Inflammatory macrophage treated with lipopolysaccharide for 4 hours (primary cell): ENCODE measurements at places on chromosomes 5 and 9.

GRCh38 chr5:38692781-38693527 lies 136.5 kb upstream of the LIFR start:
- no peak for DNase-seq

DNA sequence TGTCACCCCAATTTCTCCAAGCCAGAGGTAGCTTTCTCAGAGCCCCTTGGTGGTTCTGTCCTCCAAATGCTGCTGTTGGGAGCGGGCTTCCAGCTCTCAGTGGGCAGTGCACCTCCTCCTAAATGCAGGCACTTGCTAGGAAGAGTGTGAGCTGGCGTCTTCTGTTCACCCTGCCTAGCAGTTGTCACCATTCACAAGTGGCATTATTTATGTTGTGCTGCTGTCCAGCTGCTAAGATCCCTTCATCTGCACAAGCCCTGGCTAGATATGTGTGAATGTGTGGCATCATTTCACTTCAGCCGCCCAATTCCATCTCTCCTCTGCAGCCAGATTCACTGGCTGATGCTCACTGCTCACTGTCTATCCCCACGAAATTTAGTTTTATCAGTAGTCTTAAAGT lies 43.7 kb downstream of the SLC36A1 start:
- DNase-seq: no peak

DNA sequence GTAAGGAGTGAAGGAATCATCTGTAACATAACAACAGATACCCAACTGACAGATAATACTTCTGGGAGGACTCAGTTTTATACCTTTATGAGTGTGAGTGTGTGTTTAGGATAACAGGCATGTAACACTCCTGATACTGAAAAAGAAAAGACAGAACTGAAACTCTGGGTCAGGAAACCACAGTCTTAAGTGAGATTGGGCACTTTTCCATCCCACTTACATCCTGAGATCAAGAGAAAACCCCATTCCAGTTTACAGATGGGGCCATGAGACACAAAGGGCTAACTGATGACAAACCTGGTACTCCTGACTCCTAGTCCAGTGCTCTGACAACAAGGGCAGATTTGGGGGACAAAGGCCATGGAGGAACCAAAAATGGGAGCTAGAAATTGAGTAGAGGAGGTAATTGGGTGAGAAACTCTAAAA lies 18.0 kb downstream of the IL5 start:
- peak; percentile 49 for DNase-seq

- DNase-seq: no peak
These were observed 373.6 kb upstream of the SGCD start for GRCh38 chr5:155953335-155953734.

DNA sequence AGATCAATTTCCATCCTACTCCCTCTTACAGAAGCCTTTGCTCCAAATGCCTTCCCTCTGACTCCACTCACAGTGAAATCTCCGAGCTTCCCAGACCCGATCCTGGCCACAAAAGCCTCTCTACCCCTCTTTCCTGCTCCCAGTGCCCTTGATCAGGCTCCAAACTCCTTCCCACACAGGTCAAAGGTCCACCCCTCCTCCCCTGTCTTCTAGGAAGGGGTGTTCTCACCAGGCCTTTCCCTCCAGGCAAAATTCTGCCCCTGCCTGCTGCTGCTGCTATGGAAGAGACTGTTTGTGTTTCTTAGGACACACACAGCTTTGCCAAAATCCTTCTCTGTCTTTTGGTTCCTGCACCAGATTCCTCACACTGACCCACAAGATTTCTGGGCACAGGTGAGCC lies 85.8 kb upstream of the ALDH1A1 start:
- no peak for DNase-seq

DNA sequence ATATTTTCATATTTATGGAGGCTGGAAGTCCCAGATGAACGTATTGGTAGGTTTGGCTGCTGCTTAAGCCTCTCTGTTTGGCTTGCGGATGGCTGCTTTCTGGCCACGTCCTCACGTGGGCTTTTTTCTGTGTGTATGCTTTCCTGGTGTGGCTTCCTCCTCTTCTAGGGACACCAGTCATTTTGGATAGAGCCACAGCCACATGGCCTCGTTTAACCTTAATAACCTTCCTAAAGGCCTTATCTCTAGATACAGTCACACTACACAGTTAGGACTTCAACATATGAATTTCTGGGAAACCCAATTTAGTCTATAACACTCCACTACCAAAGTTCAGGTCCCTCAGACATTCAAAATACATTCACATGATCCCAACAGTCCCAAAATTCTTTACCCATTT lies 26.9 kb downstream of the NUTM2F start:
- DNase-seq: no peak

DNA sequence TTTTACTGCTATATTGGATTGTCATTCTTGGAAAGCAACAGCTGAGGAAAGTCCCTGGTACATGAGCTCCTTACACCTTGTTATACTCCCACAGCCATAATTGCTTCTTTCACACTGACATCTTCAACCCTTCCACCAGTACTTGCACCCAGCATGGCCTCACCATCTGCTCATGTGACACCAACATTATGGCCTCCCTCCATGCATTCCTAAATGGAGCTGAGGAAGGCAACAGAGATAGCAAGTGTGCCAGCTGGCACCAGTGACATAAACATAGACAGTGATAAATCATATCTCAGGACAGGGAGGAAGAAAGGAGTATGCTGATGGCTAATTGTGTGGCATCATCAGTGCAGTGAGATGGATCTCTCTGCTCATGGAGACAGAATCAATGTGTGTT lies 119.5 kb downstream of the BAAT start:
- no peak for DNase-seq

DNA sequence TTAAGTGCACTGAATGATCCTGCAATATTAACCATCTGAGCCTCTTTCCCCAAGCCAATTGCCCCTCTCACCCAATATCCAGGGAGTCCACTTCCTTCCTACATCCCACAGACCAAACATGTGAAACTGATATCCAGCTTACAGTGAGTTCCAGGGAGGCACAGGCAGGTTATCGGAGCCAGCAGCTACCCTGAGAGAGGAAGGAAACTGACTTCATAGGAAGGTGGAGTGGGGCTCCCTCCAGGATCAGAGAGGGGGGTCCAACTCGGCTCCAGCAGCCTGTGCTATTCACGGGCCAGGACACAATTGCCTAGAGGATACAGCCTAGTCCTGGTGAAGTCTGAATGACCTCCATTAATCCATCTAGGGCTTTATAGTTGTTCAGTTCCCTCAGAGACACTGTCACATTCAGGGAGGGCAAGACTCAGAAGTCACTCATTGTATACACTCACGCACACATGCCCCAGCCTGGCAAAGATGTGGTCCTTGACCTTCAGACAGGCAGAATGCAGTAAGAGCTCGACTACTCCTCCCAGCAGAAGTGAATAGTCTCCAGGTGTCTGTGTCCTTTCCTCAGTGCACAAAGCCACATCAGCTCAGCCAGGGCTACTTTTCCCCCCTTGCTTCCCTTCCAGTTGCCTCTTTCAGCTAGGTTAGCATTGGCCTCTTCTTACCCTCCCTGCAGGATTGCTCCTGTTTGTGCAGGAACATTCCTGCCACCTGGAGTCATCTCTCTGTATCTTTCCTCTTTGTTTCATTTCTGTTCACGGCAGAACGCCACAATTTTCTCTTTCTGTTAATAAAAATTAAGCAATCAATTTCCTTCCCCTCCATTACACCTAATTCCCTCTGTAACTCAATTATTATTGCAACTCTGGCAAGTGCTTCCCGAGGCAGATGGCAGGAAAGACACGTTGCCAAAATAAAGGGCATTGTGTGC lies 501.7 kb downstream of the ARHGEF28 start:
- DNase-seq: no peak

- no peak for DNase-seq
These were observed 33.2 kb upstream of the CLPTM1L start for GRCh38 chr5:1378096-1378495.

GRCh38 chr5:144142824-144143162 lies 27.7 kb downstream of the YIPF5 start:
- no peak for DNase-seq

DNA sequence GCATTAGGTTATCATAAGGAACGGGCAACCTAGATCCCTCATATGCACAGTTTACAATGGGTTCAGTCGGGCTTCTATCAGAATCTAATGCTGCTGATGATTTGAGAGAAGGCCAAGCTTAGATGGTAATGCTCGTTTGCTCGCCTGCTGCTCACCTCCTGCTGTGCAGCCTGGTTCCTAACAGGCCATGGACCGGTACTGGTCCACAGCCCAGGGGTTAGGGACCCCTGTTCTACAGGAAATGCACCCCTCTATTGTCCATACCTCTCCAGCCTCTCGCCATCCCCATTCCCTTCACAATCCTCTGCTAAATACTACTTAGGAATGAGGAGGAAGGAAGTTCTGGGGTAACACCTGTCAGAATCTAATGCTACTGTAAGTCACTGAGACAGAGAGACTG lies 75.1 kb downstream of the OXCT1 start:
- no peak for DNase-seq

GRCh38 chr5:78004559-78004958 lies 228.4 kb upstream of the TBCA start:
- DNase-seq: no peak

DNA sequence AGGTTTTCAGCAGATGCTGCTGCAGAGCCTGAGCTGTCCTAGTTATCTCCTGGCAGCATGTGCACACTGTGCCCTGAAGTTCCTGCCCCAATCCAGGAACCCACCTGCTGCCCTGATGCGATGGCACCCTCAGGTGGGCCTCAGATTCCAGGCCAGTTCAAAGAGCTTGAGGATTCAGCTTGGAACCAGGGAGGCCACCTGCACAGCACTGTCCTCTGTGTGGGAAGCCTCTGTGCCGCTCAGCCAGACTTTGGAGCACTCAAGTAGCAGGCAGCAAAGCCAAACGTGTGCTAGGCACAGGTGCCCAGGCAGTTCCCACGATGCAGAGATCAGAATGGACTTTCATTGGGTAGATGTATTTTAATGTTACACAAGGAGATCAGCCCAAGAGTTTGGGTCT lies 132.8 kb upstream of the RAPGEF1 start:
- DNase-seq: no peak

DNA sequence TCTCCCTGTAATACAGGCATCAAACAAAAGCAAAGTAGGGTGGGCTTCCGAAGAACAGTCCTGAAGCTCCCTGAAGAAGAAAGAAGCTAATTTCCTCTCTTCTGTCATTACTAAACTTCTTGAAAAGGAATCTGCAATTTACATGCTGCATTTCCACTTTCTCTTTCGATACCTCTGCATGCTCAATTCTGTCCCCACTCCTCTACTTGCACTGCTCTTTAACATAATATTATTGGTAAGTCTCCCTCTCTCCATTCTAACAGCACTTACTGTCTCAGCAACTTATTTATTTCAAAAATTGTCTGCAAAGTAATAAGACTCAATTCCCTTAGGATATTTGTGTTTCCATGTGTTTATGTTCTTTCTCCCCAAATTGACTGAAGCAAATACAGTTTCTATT lies 3.9 kb upstream of the PLPP1 start:
- peak; percentile 46 for DNase-seq

GRCh38 chr5:53114988-53115387 lies 5.4 kb upstream of the MOCS2 start:
- no peak for DNase-seq

DNA sequence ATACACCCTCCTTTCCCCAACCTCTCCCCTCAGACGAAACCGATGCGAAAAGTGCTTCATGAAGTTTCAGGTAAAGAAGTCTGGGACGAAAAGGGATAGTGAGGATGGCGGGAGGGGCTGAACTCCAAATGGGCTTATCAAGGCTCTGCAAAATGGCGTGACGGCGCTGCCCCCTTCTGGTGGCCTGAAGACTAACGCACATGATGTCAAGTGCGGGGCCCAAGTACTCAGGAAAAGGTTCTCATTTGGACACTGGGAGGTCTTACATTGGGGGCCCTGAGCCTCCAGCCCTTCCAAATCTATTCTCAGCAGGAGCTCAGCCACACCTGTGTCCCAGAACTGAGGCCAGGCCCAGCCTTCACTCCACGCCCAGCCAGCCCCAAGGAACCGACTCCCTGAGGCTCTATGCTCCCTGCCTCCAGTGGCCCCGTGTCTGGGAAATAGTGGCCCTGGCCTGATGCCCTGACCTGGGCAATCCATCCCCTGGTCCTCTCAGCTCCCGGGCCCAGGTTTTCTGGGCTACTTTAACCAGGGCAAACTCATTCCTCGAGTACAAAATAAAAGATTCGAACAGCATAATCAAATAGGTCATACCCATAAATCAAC lies 119.9 kb downstream of the KCNIP1 start:
- DNase-seq: peak; percentile 60

- DNase-seq: peak; percentile 87
These were observed 5.2 kb downstream of the EXOC3 start for GRCh38 chr5:448061-448765.

DNA sequence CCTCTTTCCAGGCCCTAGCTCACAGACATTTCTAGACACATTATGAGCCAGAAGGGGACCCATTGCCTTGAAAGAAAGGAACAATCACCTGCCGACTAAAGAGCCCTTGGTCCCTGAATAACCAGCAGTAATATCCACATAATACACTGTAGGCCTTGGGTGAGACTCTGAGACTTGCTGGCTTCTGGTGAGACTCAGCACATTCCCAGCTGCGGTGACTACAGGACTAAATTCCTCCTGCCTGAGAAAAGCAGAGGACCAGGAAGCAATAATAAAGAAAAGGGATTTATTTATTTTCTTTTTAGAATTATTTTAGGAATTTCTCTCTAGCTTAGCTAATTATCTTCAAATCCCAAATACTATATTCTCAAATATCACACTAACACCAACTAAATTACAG lies 87.8 kb upstream of the RGS7BP start:
- no peak for DNase-seq

- no peak for DNase-seq
These were observed 1.3 kb downstream of the MINAR2 start for GRCh38 chr5:129748913-129749880.

GRCh38 chr5:134132372-134133187 lies 18.1 kb downstream of the TCF7 start:
- no peak for DNase-seq

- no peak for DNase-seq
These were observed 23.1 kb upstream of the HMCN2 start for GRCh38 chr9:130242270-130243014.

- DNase-seq: no peak
These were observed 8.2 kb upstream of the MARCHF3 start for GRCh38 chr5:127038550-127038949.

DNA sequence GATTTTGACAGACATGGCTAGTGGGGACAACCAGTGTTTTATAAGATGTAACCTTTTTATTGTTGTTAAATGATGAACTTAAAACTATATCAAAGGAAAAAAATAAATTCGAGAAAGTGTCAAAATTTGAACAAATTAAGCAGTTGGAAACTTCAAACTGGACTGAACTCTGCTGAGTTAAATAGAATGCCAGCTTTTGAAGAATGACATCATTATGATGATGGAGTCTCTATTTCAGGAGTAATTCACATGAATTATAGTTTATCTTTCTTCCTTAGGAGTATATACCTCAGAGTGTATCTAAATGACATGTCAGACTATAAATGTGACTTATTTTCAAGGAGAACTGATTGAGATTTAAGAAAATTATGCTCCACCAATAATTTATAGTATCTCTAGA lies 125.2 kb downstream of the CAMK4 start:
- no peak for DNase-seq

- DNase-seq: no peak
These were observed 335.5 kb downstream of the FBXL7 start for GRCh38 chr5:15835514-15835913.
